Hypothalamus (tissue), 51 donors: ENCODE measurements at places on chromosomes 4 and X.

DNA sequence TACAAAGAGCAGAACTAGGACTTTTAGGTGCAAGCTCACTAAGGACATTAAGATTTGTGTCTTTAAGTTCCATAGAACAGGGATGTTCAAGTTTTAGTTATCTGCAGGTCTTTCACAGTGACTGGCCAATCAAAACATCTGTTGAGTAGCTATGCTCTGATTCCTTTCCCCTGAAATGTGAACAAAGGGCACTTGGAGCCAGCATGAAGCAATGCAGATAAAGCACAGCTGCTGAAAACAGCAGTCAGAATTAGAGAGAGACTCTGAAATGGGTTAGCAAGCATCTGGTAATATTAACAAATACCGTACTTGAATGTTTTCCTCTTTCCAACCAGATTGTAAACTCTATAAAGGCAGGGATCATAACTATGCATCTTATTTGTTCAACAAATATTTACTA is 276.9 kb downstream of the RAB28 start:
- DNase-seq, result no peak

GRCh38 chrX:38664285-38664684 is 102.9 kb downstream of the TSPAN7 start:
- DNase-seq, result no peak

DNA sequence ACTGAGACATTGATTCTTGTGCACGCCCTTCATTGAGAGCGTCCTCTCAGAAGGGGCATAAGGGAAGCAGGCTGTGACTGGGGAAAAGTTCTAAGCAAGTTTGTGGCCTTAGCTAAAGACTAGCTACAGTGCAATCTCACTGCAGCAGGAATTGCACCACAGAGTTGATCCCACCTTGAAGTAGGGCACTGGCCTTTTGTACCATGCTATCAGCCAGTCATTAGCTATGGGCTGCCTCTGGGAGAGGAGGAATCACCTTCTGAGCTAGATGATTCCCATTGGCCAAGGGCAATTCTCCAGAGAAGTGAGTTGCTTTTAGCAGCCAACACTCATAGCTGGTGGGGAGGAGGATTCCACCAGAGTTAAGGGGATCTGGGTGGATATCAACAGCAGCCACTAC is 142.6 kb upstream of the SCML1 start:
- no peak for DNase-seq

DNA sequence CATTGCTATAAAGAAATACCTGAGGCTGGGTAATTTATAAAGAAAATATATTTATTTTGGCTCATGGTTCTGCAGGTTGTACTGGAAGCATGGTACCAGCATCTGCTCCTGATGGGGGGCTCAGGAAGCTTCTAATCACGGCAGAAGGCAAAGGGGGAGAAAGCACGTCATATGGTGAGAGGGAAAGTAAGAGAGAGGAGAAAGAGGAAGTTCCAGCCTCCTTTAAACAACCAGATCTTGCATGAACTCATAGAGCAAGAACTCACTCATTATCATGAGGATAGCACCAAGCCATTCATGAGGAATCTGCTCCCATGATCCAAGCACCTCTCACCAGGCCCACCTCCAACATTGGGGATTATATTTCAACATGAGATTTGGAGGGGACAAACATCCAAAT is 125.0 kb upstream of the GRPR start:
- no peak for DNase-seq

GRCh38 chr4:174707051-174707676 is 121.9 kb downstream of the GLRA3 start:
- no peak for DNase-seq
